ENCODE measurements at places on chromosomes 3 and 15. TPM values are rescaled to one million over a fixed set of nuclear protein-coding genes. Genes with fewer than 3 reads are reported as not detected.

The FBXL22 gene
- total RNA-seq = 0.17 TPM

The TRAIP gene
- total RNA-seq = 18.1 TPM

The EOMES gene
- not detected for total RNA-seq

DNA sequence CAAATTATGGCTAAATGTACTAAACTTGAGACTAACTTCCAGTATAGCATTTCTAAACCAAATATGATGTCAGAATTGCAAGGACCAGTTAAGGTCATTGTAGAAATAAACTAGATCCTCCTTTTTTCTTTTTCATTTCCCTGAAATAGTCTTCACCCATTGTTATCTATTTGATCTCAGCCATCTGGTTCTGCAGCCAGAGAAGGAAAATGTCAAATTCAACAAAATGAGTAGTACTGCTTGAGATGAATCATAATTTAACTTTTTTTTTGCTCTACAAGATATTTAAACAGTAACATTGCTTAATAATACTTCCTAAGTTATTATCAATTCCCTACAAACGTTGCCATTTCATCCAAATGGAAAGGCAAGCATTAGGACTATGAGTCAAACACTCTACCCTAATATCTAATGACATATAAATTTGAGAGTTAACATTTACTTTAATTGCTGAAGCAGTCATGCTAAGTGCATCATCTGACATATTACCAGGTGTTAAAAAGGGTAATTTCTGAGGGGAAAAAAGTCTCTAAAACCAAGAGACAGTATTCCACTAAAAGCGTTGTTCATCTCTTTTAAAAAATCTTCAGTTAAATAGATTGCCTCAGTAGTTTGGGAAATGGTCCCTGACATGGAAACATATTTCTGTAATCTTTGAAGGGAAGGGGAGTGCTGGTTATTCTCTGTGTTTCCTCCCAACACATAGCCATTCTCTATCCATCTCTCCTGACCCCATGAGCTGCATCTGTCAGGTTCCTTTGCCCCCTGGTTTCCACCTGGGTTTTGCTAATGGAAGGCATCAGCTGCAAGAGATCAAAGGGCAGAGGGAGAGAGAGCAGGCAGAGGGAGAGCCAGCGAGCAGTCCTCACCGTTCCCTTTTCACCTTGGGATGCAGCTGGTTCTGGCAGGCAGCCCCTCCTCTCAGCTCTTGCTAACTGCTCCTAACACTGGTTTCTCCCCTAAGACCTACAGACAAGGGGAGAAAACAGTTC, 138.5 kb downstream of the ARPP21 start:
- DNase-seq = no peak

GRCh38 chr3:152266221-152266995, 2.3 kb upstream of the MBNL1 start:
- DNase-seq = peak; percentile 62

- no peak for DNase-seq
Measured at GRCh38 chr3:126053949-126054569, 29.9 kb downstream of the SLC41A3 start.

DNA sequence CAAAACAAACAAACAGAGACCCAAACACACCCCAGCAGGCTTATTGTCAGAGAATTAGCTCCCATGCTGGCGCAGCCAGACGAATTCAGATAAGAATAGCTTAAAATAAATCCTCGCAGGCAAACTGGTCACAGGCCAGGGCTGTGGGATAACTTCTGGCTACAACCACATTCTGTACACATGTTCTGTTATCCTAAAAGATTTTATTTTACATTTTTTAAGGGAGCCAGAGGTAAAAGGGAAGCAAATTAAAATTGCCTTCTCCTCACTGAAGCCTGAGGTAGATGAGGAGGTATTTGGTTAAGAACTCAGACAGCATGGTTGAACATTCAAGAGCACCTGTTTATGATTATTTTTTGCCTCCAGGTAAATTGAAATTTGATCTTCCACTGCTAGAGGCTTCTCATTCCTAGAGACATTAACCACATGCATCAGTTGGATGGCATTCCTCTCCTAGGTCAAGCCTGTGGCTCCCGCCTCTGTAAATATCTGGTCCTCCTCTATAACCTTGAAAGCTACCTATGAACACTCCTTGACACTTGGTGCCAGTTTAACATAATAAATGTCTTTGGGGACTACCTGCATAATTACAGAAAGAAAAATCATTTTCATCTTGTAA, 190.3 kb downstream of the SATB1 start:
- DNase-seq = peak; percentile 72

GRCh38 chr15:63436872-63437375, 55.3 kb upstream of the CA12 start:
- peak; percentile 52 for DNase-seq

- DNase-seq = no peak
Measured at GRCh38 chr3:106242781-106243180, 374.0 kb upstream of the CBLB start.

DNA sequence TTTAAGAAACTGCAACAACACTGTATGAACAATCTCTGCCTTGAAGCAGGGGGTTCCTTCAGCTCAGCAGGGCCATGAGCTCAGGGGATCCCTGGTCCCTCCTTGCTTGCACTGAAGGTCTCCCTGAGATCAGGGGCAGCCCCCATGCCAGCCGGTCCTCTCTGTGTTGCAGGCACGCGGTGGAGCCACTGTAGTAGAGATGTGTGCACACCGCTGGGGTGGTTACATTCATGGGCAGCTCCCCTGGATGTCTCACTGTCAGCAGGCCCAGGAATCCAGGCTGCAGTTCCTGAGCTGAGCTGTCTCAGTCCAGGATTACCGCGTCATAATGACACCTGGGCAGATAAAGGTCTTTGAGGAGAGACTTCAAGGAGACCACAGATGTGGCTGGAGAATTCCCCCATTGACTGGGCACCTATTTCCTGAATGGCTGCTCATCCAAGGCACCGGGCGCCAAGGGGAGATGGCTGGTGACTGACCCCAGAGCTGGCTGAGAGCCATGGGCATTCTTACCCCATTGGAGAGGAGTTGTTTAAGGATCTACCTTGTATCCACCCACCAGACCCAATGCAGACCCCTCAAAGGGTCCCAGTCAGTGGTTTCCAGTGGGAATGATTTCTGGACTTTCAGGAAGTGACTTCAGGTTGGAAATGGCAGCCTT, 10.4 kb upstream of the KLF13 start:
- no peak for DNase-seq

Data from PC-9 (cell line).